ENCODE measurements at places on chromosomes 4 and X.

- DNase-seq = no peak
Measured at GRCh38 chr4:168273838-168274237, 44.7 kb downstream of the DDX60 start.

- no peak for DNase-seq
Measured at GRCh38 chr4:2954358-2955185, 8.6 kb downstream of the NOP14 start.

DNA sequence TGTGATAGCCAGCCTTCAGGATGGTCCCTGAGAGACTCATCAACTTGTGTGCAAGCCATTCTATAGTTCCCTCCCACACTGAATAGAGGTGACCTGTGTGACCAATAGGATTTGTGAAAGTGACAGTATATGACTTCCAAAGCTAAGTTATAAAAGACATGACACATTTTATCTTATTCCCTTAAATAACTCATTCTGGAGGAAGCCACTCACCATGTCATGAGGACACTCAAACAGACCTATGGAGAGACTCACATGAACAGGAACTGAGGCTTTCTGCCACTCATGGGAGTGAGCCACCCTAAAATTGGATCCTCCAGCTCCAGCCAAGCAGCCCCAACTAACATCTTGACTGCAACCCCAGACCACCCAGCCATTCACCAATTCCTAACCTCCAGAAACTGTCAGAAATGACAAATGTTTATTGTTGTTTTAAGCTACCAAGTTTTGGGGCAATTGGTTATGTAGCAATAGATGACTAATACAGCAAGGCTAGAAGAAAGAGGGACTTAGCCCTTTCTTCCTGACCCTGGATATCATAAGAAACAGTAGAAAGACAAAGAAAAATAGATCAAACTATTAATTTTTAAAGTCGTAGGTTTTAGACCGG lies 9.0 kb upstream of the CHIC2 start:
- DNase-seq = no peak

- no peak for DNase-seq
Measured at GRCh38 chrX:153645921-153646488, 998 bp upstream of the DUSP9 start.

DNA sequence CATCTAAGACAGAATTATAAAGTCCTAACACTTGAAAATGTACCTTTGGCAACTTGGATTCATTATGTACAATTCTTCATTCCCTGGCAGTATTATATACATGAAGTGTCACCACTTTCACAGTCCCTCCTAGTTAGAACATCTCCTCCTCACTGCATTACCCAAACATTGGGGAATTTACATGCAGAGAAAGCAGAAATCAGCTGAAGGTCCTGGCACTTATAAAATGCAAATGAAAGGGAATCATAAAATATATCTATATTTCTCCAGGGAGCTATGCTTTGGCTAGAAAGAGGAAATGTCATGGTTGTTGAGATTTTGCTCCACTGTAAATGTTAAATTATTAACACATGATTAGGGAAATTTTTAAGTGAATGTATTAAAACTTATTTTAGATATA lies 835.6 kb upstream of the SLIT2 start:
- DNase-seq = no peak

DNA sequence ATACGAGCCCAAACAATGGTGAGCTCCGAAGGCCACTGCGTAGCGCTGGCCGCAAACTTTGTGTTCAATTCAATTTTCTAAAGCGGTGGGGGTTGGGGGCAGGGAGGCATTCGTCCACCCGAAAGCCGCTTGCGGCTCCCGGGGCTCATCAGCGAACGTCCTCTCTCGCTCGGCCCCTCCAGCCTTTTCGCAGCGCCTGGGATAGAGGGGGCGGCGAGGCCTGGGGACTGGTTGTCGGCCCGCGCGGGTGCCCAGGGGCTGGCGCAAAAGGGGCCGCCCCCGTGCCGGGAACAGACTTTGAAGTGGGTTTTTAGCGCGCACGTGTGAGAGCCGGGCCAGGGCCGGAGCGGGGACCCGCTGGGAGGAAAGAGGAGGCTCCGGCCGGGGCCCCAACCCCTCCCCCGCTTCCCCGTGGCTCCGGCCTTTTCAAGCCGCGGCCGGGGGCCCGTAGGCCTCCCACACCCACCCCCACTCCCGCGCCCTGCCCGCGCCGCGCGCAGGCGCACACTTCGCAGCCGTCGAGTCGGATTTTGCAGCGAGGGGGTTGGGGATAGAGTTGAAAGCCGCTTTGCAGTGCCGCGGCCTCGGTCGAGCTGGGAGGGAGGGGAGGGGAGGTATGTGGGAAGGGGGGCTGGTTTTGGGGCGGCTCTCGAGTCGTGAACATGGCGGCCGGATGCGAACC lies 8.3 kb downstream of the ZIC3 start:
- DNase-seq = no peak

DNA sequence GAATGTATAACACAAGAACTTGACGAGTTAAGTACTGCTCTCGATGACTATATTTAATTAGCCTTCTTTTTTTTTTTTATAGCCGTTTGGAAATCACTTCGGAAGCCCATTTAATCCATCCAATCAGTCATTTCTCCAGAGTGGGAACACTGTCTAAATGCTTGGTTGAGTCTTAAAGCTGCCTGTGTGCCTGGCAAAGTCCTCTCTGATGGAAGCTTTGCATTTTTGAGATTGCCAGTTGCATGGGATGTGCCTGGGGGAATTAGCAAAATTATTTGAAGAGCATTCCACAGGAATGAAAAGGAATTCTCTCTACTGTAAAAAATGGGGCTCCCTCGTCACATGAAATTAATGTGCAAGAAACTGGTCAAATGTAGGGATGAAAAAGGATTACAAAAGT lies 398.8 kb upstream of the RPS6KA3 start:
- DNase-seq = no peak
